ENCODE measurements at places on chromosomes 3 and 15.

DNA sequence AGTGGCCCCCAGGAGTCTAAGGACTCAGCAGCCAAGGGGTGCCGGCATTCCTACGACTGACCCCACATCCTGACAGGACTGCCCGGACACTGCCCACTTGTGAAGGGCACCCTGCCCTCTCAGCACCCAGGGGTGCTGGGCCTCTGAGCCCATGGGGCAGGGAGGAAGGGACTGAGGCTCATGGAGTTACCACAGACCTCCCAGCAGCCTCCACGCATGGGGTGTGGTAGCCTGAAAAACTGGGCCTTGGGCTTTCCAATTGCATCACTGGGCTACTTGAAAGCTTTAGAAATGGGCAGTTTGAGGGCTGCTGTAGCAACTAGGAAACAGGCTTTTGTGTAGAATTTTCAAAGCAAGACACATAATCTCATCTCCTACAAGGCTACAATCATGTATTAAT is 13.2 kb downstream of the TKT start:
- no peak for DNase-seq

DNA sequence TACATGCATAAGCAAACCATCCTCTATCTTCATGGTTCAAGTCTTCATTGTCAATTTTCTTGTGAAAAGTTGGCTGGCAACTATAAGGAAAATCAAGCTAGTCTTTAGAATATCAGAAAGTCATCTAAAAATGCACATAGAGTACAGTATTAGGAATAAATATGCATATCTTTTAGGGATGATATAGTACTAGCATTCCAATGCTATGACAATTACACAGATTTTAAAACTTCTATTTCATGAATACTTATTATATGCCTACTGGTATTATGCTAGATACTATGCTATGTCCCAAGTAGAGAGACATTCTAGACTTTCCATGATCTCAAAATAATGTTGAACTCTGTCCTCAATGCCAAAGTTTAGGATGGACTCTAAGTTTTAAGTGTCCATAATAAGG is 81.3 kb upstream of the NAALADL2 start:
- no peak for DNase-seq

DNA sequence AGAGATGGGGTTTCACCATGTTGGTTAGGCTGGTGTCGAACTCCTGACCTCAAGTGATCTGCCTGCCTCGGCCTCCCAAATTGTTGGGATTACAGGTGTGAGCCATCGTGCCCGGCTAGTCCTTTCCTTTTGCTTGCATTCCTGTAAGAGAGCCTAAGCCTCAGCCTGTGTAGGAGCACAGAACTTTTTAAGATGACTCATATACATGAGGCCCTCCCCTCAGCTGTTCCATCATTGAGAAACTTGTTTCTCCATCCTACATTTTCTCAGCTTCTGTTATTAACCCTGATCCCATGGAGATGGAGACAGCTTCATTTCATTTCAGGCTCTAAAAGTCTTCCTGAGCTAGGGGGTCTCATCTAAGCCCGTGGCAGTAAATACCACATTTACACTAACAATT is 123.3 kb downstream of the PLOD2 start:
- DNase-seq = no peak

GRCh38 chr3:104764496-104764895 is 602.2 kb upstream of the ALCAM start:
- no peak for DNase-seq

- no peak for DNase-seq
Measured at GRCh38 chr3:190369668-190370295, 18.2 kb upstream of the CLDN16 start.

- no peak for DNase-seq
Measured at GRCh38 chr3:194313560-194314387, 37.4 kb downstream of the CPN2 start.

DNA sequence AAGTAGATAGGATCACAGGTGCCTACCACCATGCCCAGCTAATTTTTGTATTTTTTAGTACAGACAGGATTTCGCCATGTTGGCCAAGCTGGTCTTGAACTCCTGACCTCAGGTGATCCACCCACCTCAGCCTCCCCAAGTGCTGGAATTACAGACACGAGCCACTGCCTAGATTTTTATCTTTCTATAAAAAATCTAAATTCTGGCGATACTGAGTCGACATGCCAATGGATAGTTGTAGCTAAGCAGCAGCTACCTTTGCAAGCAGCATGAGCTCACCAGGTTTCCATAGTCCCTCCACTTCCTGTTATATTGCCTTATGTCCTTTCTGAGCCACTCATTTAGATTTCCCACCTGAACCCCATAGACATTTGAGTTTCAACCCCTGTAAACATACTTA is 13.1 kb upstream of the FMN1 start:
- no peak for DNase-seq

GRCh38 chr3:126438746-126439145 is 36.9 kb downstream of the ZXDC start:
- no peak for DNase-seq

DNA sequence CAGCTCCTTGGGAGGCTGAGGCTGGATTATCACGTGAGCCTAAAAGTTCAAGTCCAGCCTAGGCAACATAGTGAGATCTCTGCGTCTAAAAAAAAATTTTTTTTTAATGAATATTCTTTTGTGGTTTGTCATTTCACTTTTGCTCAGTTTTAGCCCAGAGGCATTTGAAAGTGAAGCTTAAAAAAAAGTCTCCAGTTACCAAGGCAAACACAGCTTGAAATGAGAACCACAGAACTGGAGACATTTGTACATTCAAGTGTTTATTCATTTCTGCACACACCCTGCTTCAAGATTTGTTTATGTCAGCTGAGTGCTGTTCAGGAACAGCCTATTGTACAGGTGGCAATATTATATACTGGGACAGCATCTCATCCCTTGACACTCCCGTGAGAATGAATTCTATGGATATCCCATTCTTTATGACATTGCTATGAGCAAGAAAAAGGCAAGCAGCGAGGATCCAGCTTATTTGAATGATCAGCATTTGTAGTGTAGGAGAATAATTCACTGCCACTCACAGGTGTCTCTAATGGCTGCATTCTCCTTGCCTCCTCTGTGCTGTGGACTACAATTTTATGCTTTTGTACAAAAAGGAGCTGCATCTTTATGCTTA is 444.8 kb upstream of the GRM7 start:
- DNase-seq = no peak

- DNase-seq = no peak
Measured at GRCh38 chr3:182989566-182989965, 9.2 kb upstream of the DCUN1D1 start.

GRCh38 chr3:21059404-21059803 is 691.6 kb downstream of the ZNF385D start:
- no peak for DNase-seq

GRCh38 chr3:147651107-147651778 is 242.1 kb downstream of the ZIC1 start:
- DNase-seq = no peak

Measured in activated CD8-positive, alpha-beta memory T cell treated with anti-CD3 and anti-CD28 coated beads for 1 hour (primary cell).